ENCODE measurements at places on chromosomes 16 and 17. TPM values are rescaled to one million over a fixed set of nuclear protein-coding genes. Genes with fewer than 3 reads are reported as not detected.

The ADAD2 gene
- 98.4 TPM for total RNA-seq

- DNase-seq, result no peak
- H3K4me1 ChIP-seq, result no peaks in the 10 kb centered on the region
- no peak overlapping the region for H3K4me3 ChIP-seq
- H3K27ac ChIP-seq, result no peak overlapping the region
Observed at GRCh38 chr16:13542284-13542683, 377.7 kb upstream of the ERCC4 start.

- H3K27me3 ChIP-seq, result no peaks in the 10 kb centered on the region
- no peaks in the 10 kb centered on the region for H3K36me3 ChIP-seq
- H3K4me3 ChIP-seq, result no peak overlapping the region
- H3K27ac ChIP-seq, result no peak overlapping the region
- no peak for DNase-seq
Observed at GRCh38 chr16:81469183-81469677, 24.6 kb downstream of the CMIP start.

The ARL5C gene
- total RNA-seq, result not detected

GRCh38 chr17:12021623-12022140 lies 1.0 kb downstream of the MAP2K4 start:
- peaks cover 14% of the 10 kb centered on the region for H3K4me1 ChIP-seq
- H3K27ac ChIP-seq, result peak overlapping the region; percentile 79
- no peaks in the 10 kb centered on the region for H3K27me3 ChIP-seq
- peak overlapping the region; percentile 86 for H3K4me3 ChIP-seq

The NPIPB13 gene
- total RNA-seq, result 11.0 TPM

DNA sequence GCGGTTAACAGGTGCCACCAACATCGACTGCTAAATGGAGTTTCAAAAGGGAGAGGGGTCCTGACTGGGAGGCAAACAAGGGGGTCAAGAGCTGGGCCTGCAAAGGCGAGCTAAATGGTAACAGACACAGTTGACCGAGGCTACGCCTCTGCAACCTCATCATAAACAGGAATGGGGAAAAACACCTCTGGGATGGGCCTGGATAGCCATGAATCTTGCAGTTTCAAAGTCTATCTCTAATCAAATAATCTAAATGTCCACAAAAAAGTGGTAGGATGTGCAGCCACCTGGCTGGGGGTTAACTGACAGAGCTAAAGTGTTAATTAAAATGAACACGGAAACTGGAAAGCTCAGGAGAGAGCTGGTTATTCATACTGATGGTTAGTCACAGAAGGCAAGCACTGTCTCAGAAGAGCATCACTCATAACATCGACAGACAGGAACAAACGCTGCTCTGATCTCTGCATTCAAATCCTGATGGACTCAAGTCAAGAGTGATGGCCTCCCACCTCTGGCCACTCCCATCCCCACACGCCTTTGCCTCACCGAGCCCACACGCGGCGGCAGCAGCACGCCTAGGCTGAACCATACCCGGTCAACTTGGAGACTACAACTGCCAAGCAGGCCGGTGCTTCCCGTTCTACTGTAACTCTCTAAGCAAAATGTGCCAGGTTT lies 56.3 kb downstream of the CREBBP start:
- H3K4me3 ChIP-seq, result no peak overlapping the region
- H3K27ac ChIP-seq, result no peak overlapping the region
- H3K36me3 ChIP-seq, result no peaks in the 10 kb centered on the region
- DNase-seq, result peak; percentile 36

- H3K36me3 ChIP-seq, result no peaks in the 10 kb centered on the region
- H3K27ac ChIP-seq, result no peak overlapping the region
- H3K4me3 ChIP-seq, result no peak overlapping the region
- no peak for DNase-seq
Observed at GRCh38 chr16:11009027-11009755, 64.8 kb downstream of the CLEC16A start.

DNA sequence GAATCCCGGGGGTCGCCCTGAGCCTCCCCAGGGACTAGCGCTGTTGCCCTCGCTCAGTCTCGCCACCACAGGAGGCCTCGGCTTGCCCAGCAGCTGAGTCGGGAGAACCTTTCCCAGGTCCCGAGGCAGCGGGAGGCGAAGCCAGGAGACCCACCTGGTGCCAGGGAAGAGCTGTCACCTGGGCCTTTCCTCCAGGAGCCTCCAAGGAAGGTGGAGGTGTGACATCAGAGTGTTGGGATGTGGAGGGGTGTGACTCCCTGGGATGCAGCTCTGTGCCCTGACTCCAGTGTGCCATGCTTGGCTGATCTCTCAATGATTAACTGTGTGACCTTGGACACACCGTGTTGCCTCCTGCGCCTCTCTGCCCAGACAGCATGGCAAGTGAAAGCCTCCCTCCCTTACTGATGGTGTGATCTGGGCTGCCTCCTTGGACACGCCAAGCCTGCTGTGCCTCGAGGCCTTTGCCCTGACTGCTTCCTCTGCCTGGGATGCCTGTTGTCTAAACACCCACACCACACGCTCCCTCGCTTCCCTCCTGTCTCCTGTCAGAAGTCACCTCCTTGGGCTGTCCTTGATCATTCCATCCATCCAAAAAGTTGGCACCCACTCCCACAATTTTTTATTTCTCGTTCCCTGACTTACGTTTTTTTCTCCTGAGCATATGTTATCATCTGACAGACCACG lies 88.0 kb downstream of the CMIP start:
- no peaks in the 10 kb centered on the region for H3K27me3 ChIP-seq
- H3K4me3 ChIP-seq, result no peak overlapping the region
- no peak overlapping the region for H3K27ac ChIP-seq
- H3K4me1 ChIP-seq, result no peaks in the 10 kb centered on the region
- DNase-seq, result no peak

DNA sequence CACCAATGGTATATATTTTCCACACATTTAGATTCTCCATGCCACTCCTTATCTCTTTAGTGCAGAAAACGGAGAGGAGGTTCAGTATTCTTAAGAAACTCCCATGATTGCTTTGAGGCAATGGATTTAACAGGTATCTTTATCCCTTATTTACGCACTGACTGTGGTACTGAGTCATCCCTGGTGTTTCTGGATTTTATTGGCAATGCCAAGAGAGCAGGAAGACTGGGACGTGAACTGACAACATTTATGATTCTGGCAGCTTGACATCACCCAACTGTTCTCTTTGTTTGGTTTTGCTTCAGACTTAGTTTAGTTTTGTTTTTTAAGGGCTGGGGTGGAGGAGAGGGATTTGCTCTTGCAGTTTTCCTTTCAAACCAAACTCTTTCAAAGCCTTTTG lies 131.4 kb downstream of the WWOX start:
- H3K27ac ChIP-seq, result no peak overlapping the region
- H3K36me3 ChIP-seq, result no peaks in the 10 kb centered on the region
- DNase-seq, result no peak
- no peaks in the 10 kb centered on the region for H3K27me3 ChIP-seq
- H3K4me3 ChIP-seq, result no peak overlapping the region

DNA sequence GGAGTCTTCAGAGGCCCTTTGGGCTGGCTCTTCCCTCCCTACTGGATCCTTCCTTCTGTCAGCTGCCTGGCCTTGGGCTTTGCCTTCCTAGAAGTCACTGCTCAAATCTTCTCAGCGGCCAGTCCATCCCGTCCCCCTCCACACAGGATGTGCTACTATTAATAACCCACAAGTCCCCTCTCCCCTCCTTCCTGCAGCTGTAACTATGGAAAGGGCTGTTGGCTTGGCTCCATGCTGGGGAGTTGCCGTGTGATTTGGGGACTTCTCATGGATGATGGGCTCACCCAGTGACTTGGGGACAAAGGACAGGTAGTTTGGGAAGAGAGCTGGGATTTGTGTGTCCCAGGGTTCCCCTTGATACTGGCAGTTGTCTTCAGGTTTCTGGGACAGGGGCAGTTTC lies 19.4 kb downstream of the TMEM94 start:
- H3K4me1 ChIP-seq, result peaks cover 45% of the 10 kb centered on the region
- no peaks in the 10 kb centered on the region for H3K36me3 ChIP-seq
- H3K27me3 ChIP-seq, result no peaks in the 10 kb centered on the region

The SLC4A1 gene
- total RNA-seq, result 0.71 TPM

The PPM1E gene
- 8.1 TPM for total RNA-seq

DNA sequence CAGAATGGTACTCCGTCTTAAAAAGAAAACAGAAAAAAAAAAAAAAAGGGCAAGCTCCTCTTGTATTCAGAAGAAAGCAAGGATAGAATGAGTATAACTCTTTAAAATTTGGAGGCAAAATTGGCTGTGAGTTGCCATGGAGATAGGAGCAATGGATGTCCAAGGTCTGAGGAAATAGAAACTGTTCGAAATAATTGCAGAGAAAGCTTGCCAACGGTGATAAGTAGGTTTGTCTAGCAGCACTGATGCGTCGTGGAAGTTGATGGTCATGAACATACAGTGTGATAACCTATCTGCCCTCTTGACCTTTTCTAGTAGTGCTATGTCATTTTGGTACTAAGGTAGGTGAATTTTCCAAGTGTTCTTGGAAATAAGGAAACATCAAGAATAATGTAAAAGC lies 3.0 kb downstream of the MOSMO start:
- H3K27me3 ChIP-seq, result no peaks in the 10 kb centered on the region
- no peaks in the 10 kb centered on the region for H3K36me3 ChIP-seq
- no peak overlapping the region for H3K4me3 ChIP-seq

- peaks cover 18% of the 10 kb centered on the region for H3K4me1 ChIP-seq
- H3K36me3 ChIP-seq, result no peaks in the 10 kb centered on the region
- no peak overlapping the region for H3K4me3 ChIP-seq
Observed at GRCh38 chr16:70728150-70728549, 42.3 kb upstream of the MTSS2 start.

The CCR7 gene
- 0.87 TPM for total RNA-seq

- H3K4me1 ChIP-seq, result peaks cover 5% of the 10 kb centered on the region
- H3K4me3 ChIP-seq, result no peak overlapping the region
- no peaks in the 10 kb centered on the region for H3K36me3 ChIP-seq
- no peak overlapping the region for H3K27ac ChIP-seq
Observed at GRCh38 chr17:21010705-21011596, 31.9 kb downstream of the USP22 start.

The CSH1 gene
- 0.71 TPM for total RNA-seq

- no peak for DNase-seq
- H3K36me3 ChIP-seq, result no peaks in the 10 kb centered on the region
- H3K27ac ChIP-seq, result no peak overlapping the region
- H3K27me3 ChIP-seq, result no peaks in the 10 kb centered on the region
- H3K4me1 ChIP-seq, result no peaks in the 10 kb centered on the region
Observed at GRCh38 chr17:33944412-33944811, 310.7 kb upstream of the CCL2 start.

DNA sequence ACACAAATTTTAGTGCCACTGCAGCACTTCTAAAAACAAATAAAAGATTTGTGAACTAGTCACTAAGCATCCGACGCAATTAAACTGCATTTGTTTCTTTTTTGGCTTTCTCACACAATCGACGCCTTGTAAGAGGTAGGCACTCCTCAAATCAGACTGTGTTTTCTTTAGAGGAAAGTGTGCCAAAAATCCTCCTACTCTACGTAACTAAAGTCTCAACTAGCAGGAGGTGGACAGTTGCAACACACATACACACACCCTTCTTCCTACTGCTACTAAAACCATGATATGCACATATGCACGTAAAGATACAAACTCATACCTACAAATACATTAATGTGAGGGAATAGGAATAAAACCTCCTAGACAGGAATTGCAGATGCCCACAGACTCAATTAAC lies 844.7 kb upstream of the SOX9 start:
- no peak overlapping the region for H3K4me3 ChIP-seq
- no peaks in the 10 kb centered on the region for H3K27me3 ChIP-seq
- H3K27ac ChIP-seq, result no peak overlapping the region
- H3K4me1 ChIP-seq, result no peaks in the 10 kb centered on the region

DNA sequence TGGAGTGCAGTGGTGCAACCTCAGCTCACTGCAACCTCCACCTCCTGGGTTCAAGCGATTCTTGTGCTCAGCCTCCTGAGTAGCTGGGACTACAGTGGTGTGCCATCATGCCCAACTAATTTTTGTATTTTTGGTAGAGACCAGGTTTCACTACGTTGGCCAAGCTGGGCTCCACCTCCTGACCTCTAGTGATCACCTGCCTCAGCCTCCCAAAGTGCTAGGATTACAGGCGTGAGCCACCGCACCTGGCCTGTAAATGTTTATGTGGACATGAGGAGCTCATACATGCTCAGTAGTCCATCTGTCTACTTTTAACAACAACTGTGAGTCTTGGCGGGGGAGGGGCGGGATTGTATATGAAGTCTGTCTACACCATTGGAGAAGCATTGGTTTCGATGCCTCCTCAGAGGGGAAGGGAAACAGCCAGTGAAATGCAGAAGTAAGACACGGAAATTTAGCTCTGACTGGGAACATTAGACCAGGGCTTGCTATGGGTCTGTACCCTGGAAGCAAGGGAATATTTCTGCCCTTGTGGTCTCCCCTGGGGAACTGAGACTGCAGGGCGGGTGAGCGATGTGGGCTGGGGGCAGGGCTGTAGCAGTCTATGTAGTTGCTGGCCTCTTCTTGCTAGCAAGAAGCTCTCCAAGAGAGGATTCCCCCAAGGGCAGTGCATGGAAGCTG lies 9.3 kb downstream of the NUBP1 start:
- H3K4me1 ChIP-seq, result no peaks in the 10 kb centered on the region
- DNase-seq, result peak; percentile 60
- H3K27me3 ChIP-seq, result no peaks in the 10 kb centered on the region
- no peaks in the 10 kb centered on the region for H3K36me3 ChIP-seq
- H3K4me3 ChIP-seq, result no peak overlapping the region

GRCh38 chr16:47958726-47959125 lies 197.1 kb downstream of the ABCC12 start:
- H3K27me3 ChIP-seq, result no peaks in the 10 kb centered on the region
- H3K27ac ChIP-seq, result no peak overlapping the region
- DNase-seq, result no peak
- H3K36me3 ChIP-seq, result no peaks in the 10 kb centered on the region
- H3K4me1 ChIP-seq, result no peaks in the 10 kb centered on the region
- H3K4me3 ChIP-seq, result no peak overlapping the region

DNA sequence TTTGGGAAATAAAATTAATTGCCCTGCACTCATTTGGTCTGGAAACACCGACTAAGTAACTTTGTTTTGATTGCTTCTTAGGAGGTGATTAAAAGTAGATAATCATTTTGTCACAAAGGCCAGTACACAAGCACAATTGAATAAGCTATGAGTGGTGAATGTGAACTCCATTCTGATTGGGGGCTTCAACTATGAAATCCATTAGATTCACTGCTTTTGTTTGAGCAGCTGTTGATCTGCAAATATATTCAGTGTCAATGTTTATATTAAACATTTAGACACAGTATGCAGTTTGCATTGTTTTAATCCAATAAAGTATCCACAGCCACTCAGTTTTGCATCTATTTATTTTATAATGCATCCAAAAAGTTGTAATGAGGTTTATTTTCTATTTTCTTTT lies 817.5 kb downstream of the CDH11 start:
- H3K36me3 ChIP-seq, result no peaks in the 10 kb centered on the region
- H3K27ac ChIP-seq, result no peak overlapping the region
- no peak overlapping the region for H3K4me3 ChIP-seq
- H3K27me3 ChIP-seq, result no peaks in the 10 kb centered on the region
- H3K4me1 ChIP-seq, result no peaks in the 10 kb centered on the region

DNA sequence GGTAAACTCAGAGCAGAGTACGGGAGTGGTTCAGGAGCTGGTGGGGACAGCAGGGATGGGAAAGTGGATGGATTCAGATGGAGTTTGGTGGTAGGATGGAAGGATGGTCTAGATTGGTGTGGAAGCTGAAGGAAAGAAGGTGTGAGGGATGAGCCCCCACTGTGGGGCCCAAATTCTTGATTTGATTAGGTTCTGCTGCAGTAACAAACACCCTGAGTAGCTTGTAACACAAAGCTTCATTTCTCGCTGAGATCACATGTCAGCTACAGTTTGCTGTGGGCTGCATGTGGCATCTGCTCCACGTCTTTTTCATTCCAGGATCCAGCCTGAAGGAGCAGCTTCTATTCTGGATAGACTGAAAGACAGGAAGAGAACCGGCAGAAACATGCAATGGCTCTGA lies 143.8 kb downstream of the IRX3 start:
- no peak overlapping the region for H3K27ac ChIP-seq
- DNase-seq, result no peak
- no peaks in the 10 kb centered on the region for H3K27me3 ChIP-seq
- no peaks in the 10 kb centered on the region for H3K36me3 ChIP-seq
- no peak overlapping the region for H3K4me3 ChIP-seq

Data from testis (tissue), 5 donors.